NB4 (cell line): ENCODE measurements at places on chromosomes 7 and 10.

- no peak for DNase-seq
Observed at GRCh38 chr7:115379321-115379720, 457.4 kb downstream of the MDFIC start.

DNA sequence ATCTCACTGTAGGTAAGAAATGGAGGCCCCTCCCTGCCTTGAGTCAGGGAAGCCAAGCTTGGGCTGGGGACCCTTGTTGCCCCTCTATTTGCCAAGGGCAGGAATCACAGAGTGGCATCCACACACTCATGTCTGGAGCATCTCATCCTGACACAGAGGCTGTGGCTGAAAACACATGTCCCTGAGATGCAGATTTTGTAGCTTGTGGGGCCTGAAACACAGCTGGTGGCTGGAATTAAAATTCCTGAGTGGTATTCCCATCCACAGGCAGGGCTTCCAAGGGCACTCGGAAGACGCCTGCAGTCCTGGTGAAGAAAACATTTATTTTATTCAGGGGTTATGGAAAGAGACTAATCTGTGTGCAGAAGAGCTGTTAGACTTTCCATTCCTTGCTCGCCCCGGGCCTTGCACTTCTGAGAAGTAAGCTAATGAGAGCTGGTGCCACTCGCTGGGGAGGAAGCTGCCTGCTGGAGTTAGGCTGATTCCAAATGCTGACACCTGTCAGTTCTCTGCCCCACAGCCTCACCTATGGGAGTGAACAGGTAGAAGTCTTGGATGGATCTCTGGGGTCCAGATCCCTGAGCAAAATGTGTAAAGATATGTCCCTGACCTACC, 36.0 kb downstream of the C10orf120 start:
- no peak for DNase-seq

GRCh38 chr7:138282997-138283396, 177.1 kb upstream of the TRIM24 start:
- no peak for DNase-seq

DNA sequence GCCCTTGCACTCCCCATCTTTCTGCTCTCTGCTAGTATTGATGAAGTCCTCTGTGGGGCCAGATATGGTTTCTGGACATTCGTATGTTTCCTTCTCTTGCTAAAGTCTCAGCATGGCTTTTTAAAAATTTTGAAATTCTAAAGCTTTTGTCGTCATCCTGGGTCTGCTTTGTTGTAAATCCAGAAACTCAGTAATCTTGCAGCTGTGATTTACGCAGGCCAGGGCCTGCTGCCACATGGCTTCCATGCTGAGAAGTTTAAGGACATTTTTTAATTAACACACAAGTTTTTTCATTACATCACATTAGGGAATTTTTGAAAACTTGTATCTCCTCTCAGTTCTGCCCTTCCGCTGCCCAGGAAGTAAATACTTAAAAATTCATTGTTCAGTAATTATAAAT, 686.1 kb upstream of the IGFBP3 start:
- DNase-seq, result no peak

DNA sequence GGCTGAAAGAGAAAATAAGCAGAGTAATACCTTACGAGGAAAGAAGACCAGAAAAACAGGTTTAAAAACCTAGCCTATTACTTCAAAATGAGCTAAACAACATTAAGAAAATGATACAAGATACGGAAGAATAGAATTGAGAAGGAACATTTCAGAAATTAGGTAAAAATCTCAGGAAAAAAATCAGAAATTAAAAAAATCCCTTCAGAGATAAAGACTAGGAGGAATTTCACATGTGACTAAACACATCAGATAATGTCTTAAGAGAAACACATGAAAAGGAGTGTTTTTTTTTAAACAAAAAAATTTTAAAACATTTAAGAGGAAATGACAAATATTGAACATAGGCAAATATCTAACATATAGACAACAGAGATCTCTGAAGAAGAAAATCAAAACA, 33.3 kb downstream of the TNPO3 start:
- DNase-seq, result no peak

DNA sequence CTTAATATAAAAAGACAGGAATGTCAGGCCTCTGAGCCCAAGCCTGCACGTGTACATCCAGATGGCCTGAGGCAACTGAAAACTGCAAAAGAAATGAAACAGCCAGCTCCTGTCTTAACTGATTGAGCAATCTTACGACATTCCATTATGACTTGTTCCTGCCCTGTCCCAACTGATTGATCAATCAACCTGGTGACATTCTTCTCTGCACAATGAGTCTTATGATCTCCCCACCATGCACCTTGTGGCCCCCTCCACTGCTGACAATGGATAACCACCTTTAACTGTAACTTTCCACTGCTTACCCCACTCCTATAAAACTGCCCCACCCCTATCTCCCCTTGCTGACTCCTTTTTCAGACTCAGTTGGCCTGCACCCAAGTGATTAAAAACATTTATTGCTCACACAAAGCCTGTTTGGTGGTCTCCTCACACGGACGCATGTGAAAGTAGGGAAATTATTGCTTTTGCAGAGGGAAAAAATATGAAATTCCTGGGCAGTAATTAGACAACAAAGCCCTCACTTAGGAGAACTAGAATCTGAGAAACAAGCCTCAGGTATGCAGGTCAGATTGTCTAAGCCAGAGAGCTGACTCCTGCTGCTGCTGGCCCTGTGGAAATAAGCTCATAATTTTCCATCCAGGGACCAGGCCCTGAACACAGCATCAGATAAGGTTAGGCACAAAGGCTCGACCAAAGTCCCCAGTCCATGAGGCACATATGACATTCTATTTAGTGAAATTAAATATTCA, 5.3 kb downstream of the CYP3A7 start:
- DNase-seq, result peak; percentile 16

GRCh38 chr7:9507290-9507689, 1073.9 kb downstream of the NXPH1 start:
- DNase-seq, result no peak

DNA sequence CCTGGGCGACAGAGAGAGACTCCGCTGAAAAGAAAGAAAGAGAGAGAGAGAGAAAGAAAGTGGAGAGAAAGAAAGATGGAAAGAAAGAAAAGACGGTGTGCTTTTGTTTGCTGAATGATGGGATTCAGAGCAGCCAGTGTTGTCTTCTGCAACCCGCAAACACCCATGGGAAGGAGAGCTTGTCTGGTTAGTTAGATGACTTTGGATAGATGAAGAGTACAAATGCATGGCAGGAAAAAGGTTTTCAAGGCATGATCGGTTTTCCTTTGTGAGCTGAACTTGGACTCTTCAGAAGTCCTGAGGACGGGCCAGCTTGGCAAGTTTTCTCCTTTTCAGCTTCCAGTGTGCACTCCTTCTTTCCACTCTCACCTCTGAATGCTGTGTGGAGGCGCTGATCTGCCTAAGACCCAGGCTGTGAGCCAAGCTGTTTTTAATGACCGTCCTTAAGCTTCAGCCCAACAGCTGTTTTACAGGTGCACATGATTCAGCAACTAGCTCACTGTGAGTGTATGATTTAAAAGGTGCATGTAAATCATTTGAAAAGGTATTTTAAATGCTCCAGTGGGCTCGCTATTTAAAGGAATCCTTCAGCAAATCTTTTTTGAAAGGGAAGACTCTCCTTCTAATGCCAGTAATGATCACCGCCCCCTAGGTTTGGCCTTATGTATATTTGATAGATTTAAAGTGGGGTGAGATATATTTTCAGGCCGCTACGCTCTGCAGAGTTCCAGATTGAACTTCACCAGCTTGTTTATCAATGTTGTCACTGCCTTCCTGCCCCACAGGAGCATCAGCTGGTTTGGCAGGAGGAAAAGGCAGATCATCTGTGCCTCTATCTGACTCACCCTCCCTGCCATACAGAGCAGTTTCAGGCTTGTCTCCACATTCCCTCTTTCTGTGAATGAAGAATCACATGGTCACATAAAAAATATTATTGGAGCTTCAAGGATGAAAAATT, 115.0 kb downstream of the PLXDC2 start:
- DNase-seq, result no peak

DNA sequence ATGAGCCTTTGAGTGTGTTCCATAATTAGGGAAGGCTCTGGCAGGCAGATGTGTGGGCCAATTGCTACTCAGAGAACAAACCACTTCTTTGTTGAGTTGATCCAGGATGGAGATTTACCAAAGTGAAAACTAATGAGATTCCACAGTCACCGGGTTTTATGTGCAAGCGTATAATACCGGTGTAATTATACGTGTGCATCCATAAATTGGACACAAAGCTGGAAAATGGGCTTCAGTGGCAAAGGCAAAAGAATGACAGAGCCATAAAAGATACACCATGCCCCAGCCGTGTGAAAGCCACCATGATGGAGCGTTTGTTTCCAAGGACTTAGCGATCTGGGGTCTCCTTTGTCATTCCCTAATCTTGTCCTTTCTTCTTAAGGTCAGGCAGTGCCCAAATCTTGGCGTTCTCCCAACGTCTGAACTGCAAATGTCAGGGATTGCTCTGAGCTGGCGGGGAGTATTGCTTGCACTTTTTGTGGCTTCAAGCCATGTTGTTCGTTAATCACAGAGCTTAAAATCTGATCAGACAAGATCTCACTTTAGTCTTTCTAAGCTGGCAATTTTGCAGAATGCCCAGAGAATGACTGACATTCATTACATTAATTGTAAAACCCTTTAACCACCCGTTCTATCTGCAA, 70.1 kb downstream of the NPTX2 start:
- no peak for DNase-seq

DNA sequence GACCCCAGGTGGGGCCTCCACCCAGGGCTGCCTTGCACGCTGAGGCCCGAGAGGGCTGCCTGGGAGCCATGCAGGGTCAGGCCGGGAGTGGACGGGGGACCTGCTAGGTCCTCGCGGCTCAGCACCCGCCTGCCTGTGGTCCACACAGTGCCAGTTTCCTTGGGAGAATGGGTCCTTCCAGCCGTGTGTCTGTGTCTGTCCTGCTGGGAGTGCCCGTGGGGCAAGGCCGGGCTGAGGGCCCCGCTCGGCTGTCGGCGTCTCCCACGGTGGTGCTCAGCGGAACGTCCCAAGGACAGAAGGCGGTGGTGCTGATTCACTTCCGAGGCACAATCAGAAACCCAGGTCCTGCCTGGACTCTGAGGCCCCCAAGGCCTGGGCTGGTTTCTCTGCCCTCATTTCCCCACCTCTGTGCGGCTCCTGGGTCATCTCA, 23.2 kb upstream of the GTPBP4 start:
- DNase-seq, result no peak

GRCh38 chr7:156753229-156753560, 112.6 kb downstream of the RNF32 start:
- no peak for DNase-seq

DNA sequence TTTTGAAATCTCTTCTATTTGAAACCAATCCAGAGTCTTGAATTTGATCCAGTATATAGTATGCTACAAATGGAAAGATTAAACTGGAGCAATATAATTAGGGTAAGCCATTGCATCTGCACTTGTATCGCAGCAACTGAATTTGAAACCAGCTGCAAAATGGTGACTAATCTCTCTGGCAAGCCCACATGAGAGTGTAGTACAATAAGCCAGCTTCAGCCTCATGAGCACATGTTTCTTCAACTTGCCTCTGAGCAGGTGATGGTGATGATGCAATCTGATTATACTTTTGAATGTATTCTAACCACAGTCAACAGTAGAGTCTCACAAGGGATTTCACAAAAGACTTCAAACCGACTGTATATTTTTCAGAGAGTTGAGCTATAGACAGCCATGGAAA, 829 bp upstream of the RPA3 start:
- peak; percentile 70 for DNase-seq

GRCh38 chr10:59904426-59905065, 1.8 kb downstream of the CCDC6 start:
- DNase-seq, result peak; percentile 36

DNA sequence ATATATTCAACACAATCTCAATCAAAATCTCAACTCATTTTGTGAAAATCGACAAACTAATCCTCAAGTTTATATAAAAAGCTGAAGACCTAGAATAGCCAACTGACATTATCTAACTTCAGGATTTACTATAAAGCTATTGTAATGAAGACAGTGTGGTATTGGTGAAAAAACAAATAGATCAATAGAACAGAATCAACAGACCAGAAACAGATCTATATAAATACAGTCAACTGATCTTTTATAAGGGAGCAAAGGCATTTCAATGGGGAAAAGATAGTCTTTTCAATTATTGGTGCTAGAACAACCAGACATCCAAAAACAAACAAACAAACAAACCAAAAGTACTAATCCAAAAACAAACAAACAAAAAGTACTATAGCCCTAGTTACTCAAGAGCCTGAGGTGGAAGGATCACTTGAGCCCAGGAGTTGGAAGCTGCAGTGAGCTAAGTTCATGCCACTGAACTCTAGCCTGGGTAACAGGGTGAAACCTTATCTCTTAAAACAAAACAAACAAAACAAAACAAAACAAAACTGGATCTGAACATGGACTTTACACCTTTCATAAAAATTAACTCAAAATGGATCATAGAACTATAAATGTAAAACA, 26.6 kb upstream of the AKR1D1 start:
- no peak for DNase-seq

- no peak for DNase-seq
Observed at GRCh38 chr7:151836191-151836926, 40.6 kb downstream of the PRKAG2 start.

GRCh38 chr10:96502561-96503282, 11.0 kb downstream of the TLL2 start:
- no peak for DNase-seq

DNA sequence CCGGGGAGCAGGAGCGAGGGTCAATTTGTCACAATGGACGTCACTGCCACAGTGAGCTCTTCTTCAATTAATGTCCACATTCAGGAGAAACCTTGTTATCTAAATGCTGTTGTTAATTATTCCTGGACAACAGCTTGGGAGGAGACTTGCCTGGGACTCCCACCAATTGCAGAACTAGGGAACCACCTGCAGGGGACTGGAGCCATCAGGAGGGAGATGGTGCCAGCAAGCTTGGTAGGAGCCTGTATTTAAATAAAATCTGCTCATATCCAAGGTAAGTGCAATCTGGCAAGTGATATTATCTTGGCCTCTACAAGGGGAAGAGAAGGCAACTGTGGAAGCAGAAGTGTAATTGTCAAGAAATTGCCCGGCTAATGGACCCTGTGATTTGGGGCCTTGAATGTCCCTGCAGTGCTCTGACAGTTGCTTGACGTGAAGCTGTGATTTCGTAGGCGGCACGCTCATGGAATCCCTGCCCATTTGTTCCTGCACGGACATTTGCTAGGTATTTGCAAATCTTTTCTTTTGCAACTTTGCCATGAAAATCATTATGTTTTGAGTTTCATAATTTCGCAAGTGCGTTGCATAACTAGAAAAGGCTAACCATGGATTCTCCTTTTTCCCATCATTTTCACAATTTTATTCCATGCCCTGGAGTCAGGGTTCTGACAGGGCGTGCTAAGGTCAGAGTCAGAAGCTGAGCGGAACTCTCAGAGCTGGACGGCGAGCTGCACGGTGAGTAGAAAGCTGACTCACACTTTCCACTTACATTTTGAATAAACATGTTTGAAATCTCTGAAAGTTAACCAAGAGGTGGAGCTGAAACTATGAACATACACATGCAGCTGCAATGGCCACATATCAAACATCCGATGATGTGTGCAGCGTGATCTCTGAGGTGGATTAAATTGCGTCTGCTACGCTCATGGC, 84.9 kb upstream of the TCERG1L start:
- DNase-seq, result no peak

- DNase-seq, result no peak
Observed at GRCh38 chr7:139595806-139596205, 72.3 kb downstream of the CLEC2L start.

GRCh38 chr7:10156972-10157371, 816.7 kb upstream of the PHF14 start:
- no peak for DNase-seq

- peak; percentile 68 for DNase-seq
Observed at GRCh38 chr7:79282070-79282694, 171.3 kb downstream of the MAGI2 start.
